ENCODE measurements at places on chromosomes 6 and 20.

GRCh38 chr6:143592335-143592734 lies 80.8 kb upstream of the FUCA2 start:
- no peak for DNase-seq

DNA sequence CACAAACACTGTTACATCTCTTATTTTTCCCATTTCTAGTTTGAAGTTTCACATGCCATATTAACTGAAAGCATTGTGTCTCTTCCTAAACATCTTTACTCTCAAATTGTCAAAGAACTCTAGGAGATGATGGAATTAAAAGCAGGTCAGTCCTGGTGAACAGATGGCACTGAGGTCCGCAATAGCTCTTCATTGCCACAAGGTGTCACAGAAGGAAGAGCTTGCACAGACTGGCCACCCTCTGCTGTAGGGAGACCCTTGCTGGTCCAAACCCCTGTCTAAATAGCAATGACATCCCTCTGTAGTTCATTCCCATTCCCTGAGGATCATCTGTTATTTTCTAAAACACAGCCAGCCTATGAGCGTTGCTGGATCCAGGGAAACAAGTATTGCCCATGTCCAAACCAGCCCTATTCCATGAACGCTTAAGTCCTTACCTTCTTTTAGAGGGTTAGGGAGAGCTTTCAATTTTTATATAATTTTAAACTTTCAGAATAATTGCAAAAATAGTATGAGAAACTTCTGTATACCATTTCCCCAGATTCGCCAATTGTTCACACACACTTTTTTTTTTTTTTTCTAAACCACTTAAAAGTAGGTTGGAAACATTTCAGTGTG lies 10.1 kb upstream of the HDAC2 start:
- no peak for DNase-seq

DNA sequence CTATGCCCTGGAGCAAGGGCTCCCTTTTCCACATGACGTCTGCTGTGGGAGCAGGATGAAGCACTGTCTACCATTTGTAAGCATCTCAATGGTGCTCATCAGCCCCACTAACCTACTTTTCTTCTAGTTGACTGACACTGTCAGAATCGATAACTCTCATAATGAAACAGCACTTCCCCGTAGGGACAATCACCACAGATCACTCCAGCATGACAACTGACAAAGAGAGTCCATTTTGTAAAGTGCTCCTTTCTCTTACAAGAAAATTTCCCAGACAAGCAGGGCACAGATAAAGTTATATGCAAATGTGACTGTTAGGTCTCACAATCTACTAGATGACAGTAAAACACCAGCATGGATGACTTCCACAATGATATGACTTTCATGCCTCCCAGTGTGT lies 46.4 kb downstream of the HEBP2 start:
- no peak for DNase-seq

DNA sequence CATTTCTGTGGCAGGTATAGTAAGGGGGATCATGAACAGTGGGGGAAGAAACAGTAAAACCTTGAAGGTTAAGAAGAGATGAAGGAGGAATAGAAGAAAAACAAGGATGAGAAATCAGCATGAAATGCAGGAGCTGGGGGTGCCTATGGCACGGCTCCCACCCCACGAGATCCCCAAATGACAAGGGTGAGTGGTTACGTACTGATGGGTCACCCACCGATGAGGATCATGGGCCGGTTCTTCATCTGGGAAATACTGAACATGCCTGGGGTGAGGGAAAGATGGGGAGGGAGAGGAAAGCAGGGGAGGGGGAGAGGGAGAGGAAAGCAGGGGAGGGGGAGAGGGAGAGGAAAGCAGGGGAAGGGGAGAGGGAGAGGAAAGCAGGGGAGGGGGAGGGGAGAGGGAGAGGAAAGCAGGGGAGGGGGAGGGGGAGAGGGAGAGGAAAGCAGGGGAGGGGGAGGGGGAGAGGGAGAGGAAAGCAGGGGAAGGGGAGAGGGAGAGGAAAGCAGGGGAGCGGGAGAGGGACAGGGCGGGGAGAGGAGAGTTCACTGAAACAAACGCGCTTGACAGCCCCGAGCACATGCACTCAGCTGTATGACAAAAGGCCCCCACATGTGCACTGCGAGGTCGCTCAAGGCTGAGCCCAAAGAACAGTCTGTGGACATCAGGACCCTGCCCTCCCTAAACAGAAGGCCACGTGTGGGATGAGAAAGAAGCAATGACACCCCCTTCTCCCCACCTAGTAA lies 25.3 kb downstream of the MOCS1 start:
- DNase-seq, result no peak

GRCh38 chr6:10330515-10330914 lies 84.4 kb downstream of the TFAP2A start:
- DNase-seq, result no peak

GRCh38 chr6:42925248-42925857 lies 3.9 kb upstream of the CNPY3 start:
- DNase-seq, result no peak

DNA sequence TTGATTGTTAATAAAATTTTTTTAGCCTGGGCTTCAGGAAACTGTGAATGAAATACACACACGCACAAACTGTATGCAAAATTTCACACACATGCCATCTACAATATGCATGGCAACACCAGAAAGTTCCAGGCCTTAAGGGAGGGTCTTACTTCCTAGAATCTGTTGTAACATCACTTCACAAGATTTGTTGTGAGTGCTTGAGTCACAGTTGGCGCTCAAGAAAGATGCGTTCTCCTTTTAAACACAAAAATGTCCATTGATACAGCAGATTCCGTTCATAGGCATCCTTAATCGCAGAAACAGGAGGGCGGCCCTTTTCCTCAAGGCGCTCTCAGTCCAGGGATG lies 485 bp upstream of the RTF2 start:
- no peak for DNase-seq

- DNase-seq, result no peak
Observed at GRCh38 chr20:57939499-57939898, 229.7 kb upstream of the PMEPA1 start.

- DNase-seq, result no peak
Observed at GRCh38 chr6:19159089-19159488, 678.1 kb upstream of the ID4 start.
